M059J (cell line): ENCODE measurements at places on chromosomes 3 and 15.

GRCh38 chr3:23017801-23018200, 185.3 kb upstream of the UBE2E2 start:
- peak; percentile 39 for DNase-seq

- DNase-seq, result no peak
Measured at GRCh38 chr15:80066912-80067311, 7.4 kb downstream of the ZFAND6 start.

GRCh38 chr3:57743496-57743895, 12.6 kb upstream of the SLMAP start:
- no peak for DNase-seq

DNA sequence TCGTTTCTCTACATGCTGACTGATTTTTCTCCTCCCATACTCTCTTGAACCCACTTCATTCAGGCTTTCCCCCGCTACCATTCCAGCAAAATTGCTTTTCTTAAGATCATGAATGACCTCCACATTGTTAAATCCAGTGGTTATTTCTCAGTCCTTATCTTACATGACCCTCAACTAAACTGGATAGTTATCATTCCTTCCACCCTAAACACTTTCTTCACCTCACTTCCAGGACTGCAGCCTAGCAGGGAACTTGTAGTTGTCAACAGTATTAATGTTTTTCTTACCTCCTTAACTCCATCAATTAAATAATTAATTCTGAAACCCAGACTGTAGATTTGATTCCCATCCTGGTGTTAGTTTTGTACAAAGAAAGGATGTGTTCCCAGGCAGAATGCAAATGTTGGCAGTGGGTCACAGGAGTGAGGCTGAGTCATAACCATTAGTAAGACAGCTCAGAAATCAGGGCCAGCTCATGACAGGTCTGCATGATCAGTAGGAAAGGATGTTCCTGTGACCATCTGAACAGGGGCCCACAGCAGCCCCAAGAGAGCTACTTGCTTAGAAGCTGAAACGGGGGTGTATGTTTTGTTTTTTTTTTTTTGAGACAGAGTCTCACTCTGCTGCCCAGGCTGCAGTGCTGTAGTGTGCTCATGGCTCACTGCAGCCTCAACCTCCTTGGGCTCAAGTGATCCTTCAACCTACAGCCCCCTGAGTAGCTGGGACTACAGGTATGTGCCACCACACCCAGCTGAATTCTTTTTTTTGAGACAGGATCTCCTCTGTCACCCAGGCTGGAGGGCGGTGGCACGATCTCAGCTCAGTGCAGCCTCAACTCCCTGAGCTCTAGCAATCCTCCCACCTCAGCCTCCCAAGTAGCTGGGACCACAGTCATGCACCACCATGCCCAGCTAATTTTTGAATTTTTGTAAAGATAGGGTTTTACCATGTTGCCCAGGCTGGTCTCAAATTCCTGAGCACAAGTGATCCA, 9.1 kb downstream of the BCL2L10 start:
- DNase-seq, result peak; percentile 95

GRCh38 chr3:39505866-39506742, 38.6 kb downstream of the MOBP start:
- no peak for DNase-seq
